AG04449 (cell line): ENCODE measurements at places on chromosomes 1 and 21.

DNA sequence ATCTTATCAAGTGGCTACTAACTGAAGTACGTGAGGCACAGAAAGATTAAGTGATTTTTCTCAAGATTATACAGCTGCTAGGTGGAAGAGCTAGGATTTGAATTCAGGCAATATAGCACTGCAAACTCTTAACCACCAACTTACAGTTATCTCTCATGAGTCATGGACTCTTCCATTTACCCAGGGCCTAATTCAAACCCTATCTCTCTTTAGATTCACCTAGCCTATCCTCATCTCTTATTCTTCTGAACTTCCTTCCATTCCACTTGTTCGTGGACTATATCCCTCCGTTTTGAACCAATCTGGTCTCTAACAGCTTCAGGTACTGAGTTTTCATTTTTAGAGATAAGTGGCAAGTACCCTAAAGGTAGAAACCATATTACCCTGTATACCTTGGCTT lies 92.8 kb upstream of the DMRTA2 start:
- no peak for DNase-seq

DNA sequence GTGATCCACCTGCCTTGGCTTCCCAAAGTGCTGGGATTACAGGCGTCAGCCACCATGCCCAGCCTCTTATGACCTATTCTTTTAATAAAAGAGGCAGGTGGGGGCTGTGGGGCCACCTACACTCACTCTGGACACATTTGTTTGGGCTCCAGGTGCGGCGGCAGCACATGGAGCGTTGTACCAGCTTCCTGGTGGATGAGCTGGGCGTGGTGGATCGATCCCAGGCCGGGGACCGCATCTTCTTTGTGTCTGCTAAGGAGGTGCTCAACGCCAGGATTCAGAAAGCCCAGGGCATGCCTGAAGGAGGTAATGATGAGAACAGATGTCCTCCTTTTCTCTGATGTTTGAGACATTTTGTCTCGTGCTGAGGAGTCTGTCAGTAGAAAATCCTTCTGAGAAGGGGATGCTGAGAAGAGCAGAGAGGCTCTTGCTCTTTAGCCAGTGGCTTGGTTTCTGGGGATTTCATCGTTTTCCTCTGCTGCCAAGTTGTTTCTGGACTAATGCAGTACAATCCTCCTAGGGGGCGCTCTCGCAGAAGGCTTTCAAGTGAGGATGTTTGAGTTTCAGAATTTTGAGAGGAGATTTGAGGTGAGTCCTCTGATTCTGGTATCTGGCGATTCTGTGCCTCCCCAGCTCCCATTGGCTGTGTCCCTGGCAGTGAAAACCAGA lies 17.9 kb upstream of the MIIP start:
- DNase-seq: no peak

DNA sequence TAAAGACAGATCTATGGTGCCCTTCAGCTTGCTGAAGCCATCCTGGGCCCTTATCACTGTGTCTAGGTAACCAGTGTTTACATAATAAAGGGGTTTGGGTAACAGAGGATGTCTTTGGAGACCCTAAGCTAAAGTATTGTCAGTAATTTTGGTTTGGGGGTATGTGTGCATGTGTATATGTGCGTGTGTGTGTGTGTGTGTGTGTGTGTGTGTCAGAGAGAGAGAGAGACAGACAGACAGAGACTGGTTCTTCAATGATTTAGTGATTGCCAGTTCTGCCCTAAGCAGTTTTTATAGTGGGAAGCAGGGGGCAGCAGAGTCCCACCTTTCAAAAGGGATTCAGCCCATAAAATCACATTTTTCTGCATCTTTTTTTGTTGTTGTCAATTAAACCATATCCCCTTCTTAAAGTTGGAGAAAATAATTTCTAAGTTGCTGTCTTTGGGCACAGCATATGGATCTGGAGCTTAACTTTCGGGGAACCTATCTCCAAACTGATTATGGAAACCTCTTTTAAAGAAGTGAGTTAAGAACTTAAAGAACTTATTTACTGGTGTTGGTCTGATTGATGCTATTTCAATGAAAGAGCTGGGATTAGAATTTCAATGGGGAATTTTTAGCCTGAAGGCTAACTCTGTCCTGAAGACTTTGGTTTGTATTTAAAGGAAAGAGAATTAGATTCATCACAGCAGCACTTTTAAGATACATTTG lies 51.1 kb downstream of the ZNF326 start:
- no peak for DNase-seq

DNA sequence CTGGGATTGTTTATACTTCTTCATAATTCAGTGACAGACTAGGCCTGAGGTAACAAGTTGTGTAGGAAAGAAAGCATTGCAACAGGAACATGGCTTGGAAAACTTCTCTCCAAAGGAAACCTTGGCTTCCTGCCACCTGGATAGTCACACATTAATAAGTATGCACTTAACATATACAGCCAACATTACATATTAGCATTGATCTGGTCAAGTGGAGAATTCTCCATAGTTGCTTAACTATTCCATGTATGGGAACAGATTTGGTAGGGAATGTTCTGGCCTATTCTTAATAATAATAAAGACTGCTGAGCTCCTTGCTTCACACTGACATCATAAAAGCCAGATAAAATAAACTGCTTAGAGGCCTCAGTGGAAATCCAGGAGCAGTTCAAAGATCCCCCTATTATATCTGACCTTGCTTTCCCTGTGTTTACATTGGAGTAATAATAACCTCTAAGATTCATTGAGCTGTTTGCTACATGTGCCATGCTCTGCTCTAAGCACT lies 27.2 kb upstream of the NFIA start:
- no peak for DNase-seq

GRCh38 chr1:68103884-68104554 lies 53.6 kb upstream of the DIRAS3 start:
- DNase-seq: no peak

GRCh38 chr21:42320791-42321190 lies 5.6 kb upstream of the TFF3 start:
- DNase-seq: no peak

DNA sequence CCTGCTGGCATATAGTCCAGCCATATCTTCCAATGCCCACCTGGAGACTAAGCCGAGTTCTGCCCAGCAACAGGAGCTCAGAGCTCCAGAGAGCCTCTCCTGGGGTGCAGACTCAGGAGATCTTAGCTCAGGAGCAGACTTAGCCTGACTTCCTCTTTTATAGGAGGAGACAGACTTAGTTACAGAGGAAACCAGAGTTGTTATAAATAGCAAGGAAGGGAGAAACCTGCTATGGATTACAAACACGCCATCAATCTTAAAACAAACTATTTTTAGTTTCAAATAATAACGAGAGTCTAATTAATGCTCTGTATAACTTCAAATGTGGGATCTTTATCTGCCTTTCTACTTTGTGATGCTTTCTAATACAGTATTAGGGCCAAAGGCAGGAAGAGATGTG lies 3.3 kb upstream of the KIF21B start:
- DNase-seq: no peak

- no peak for DNase-seq
Observed at GRCh38 chr1:48207131-48207530, 15.4 kb upstream of the SLC5A9 start.

GRCh38 chr1:27862671-27863537 lies 9.4 kb upstream of the THEMIS2 start:
- DNase-seq: peak; percentile 94

DNA sequence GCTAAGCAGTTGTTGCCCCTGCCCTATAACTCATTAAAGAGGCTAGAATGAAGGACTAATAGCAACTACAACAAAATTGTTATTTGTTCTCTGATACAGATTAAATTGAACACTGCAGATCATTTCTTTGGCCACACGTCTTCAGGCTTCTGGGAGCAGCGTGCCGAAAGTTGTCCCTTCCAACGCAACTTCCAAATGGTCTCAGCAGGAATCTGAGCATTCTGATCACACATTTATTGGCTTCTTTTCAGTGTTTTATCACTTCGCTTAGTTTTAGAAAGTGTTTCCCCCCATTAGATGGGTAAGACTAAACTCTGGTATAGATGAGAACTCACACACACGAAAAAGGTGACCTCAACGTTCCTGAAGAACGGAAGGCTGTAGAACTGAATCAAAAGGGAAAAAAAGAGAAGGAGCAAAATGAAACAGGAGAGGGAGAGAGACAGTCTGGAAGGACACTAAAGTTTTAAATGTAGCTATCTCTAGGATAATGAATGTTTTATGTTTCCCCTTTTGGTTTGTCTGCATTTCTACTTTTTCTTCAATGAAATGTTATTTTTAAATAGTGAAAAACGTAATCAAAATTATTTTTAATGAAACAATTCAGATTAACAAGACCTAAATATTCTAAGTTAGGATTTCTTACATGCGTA lies 336.5 kb downstream of the RRAGC start:
- no peak for DNase-seq

GRCh38 chr21:42983103-42983502 lies 8.7 kb downstream of the PKNOX1 start:
- DNase-seq: no peak

DNA sequence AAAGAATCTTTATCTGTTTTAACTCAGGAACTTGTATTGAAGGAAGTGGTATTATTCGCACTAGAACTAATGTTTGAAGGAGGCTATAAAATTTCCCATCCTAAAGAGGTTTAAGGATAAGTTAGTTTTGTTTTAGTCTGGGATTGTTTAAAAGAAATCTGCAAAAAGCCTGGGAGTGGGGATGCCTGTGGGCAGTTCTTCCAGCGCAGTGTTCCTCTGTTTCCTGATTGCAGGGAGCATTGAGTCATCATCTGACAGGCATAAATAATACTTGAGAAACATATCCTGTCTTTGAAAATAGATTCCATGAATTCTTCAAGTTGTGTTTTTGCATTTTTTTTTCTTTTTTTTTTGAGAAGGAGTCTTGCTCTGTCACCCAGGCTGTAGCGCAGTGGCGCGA lies 350.8 kb upstream of the PTBP2 start:
- DNase-seq: peak; percentile 66

- peak; percentile 63 for DNase-seq
Observed at GRCh38 chr1:156233426-156234127, 8.4 kb upstream of the BGLAP start.

DNA sequence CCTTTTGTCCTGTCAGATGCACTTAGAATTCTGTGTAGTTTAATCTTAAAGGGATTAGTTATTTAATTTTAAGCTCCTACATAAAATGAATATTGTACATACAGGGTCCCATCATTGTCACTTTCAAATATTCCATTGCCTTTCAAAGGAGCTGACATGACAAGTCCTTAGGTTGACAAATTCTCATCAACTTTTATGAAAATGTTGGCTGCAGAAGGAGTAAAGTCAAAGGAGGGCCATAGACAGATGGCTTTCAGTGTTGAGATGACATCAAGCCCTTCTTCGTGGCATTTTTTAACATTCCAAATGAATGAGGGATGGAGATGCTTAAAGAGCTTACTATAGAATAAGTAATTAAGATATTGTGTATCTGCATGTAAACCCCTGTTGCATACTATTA lies 15.4 kb downstream of the NFIA start:
- no peak for DNase-seq

- no peak for DNase-seq
Observed at GRCh38 chr1:220813013-220813412, 26.3 kb downstream of the MTARC1 start.

- DNase-seq: no peak
Observed at GRCh38 chr1:41741244-41741643, 177.5 kb downstream of the HIVEP3 start.

DNA sequence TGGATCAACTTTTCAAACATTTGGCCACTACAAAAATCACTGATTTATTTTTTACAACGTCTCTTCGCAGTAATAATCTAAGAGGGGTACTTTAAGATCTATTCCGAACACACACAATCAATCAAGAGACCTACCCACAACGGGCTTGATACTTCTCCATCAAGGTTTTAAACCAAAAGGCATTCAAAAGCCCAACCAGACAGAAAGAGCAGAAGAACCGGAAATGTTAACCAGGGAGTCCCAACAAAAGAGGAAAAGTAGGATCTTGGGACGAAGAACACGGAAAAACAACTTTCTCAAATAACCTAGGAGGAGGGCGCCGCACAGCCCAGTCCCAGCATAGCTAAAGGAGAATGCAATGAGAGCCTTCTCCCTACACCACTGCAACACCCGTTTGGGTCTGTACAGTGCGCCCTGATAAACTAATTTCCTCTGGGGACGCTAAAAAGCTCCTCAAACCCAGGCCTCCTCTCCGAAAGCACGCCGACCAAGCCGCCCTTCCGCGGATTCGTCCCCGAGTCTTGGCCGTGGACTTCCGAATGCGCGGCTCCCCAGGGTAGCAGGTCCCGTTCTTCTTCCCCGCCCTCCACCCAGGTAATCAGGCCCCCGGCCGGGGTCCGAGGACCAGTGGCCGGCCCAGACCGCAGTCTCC lies 623 bp downstream of the RPL22 start:
- no peak for DNase-seq

DNA sequence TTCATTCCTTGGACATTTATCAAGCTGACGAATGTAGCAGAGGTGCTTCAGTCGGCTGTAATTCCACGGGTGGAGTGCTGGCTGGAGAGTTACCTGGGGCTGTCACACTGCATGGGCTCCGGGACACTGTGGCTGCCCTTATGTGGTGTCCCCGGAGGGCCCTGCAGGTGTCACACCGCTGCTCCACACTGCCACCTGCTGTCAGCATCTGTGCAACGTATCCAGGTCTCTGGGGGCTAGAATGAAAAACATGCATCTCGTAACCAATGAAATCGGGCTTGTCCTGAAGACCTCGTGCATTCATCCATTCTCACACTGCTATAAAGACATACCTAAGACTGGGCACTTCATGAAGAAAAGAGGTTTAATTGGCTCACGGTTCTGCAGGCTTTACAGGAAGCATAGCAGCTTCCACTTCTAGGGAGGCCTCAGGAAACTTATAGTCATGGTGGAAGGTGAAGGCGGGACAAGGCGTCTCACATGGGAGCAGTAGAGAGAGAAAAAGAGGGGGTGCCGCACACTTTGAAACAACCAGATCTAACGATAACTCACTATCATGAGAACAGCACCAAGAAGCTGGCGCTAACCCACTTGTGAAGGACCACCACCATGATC lies 46.7 kb upstream of the PCBP3 start:
- no peak for DNase-seq

- DNase-seq: no peak
Observed at GRCh38 chr1:226972931-226973330, 32.8 kb downstream of the COQ8A start.

DNA sequence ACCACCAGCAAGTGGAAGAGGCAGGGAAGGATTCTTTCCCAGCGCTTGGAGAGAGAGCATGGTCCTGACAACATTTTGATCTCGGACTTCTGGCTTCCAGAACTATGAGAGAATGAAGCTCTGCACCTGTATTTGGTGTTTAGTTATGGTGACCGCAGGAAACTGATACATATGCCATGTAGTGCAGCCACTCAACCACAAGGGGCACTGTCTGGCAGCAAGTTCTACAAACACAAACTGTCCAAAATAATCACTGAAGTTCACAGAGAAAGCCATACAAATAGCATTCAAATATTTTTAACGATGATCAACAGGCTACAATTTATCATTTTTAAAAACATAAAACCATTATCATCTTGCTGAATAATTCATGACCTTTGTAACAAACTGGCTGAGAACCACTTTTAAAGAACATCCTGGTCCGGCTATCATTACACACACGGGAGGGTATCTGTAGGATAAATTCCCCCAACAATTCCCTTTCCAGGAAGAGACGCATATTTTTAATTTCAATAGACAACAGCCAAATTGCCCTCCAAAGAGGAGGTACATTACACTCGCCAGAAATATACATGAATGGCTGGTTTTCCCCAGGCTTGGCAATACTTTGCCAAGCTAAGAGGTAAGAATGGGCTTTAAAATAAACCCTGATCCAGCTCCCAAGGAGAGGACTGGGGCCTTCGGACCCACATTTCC lies 9.2 kb upstream of the CBR3 start:
- DNase-seq: no peak

GRCh38 chr1:12778061-12778460 lies 4.5 kb downstream of the PRAMEF12 start:
- no peak for DNase-seq

GRCh38 chr1:114369930-114370329 lies 141.1 kb downstream of the TRIM33 start:
- DNase-seq: no peak
